ENCODE measurements at places on chromosomes 2 and 18.

- DNase-seq = no peak
Measured at GRCh38 chr18:58934356-58934755, 69.7 kb downstream of the ZNF532 start.

- DNase-seq = no peak
Measured at GRCh38 chr18:80046431-80046830, 12.2 kb downstream of the RBFA start.

DNA sequence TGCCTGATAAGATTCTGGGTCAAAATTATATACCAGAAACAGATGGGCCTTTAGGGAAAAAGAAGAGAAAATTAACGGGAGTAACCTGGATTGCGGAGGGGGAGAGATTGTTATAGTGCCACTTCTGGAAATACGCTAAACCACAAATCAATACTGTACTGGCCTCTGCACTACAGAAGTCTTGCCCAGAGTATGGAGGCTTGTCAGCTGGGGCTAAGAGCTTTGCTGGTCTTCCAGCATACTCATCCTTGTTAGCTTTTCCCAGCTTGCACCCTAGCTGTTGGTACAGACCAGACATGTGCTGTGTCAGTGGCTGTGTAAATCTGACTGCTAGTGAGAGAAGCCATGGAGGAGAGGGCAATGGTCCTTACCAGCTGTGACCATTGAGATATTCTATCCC is 8.9 kb downstream of the AGBL5 start:
- DNase-seq = no peak

- DNase-seq = no peak
Measured at GRCh38 chr2:240812721-240813120, 7.3 kb downstream of the KIF1A start.

GRCh38 chr18:76390452-76391035 is 104.5 kb downstream of the ZNF516 start:
- no peak for DNase-seq

- no peak for DNase-seq
Measured at GRCh38 chr2:170512266-170512665, 202.9 kb upstream of the SP5 start.

All from GM04504 (cell line).